ENCODE measurements at places on chromosomes 2 and 18.

DNA sequence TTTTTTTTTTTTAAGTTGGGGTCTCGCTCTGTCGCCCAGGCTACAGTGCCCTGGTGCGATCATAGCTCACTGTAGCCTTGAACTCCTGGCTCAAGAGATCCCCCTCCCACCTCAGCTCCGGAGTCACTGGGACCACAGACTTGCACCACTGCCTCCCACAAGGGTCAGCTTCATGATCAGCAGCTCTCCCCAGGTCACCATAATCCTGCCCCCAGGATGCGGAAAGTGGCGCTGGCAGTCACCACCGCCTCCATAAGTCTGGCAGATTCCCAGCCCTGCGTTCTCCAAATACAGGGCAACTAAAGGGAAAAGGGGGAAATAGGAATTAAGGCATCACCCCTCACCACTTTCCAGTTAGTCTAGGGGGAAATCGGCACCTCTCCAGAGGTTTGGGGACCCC is 5.2 kb upstream of the ARID5A start:
- DNase-seq = no peak

- DNase-seq = no peak
Observed at GRCh38 chr18:10057401-10057893, 143.6 kb downstream of the VAPA start.

DNA sequence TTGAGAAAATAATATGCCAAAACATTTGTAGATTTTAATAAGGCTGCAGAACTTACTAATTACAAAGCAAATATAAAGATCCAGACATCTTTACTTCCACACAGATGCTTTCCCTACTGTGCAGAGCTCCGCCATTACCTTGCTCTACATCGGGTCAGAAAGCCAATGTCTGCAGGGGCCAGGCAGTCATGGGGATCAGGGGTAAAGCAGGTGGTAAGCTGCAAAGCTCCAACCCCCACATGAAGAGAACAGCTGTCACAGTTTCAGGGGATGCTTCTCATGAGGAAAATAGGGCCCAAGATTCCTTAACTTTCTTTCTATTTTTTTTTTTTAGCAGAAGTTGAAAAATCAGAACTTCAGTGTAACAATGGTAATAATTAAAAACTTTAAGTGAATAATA is 102.7 kb downstream of the DCC start:
- DNase-seq = no peak

GRCh38 chr2:138003411-138003810 is 39.1 kb downstream of the HNMT start:
- DNase-seq = no peak

GRCh38 chr18:53886058-53886457 is 338.4 kb downstream of the MBD2 start:
- no peak for DNase-seq

GRCh38 chr2:121036226-121036692 is 248.7 kb downstream of the TFCP2L1 start:
- DNase-seq = no peak

- no peak for DNase-seq
Observed at GRCh38 chr18:21012308-21012707, 99.3 kb downstream of the ROCK1 start.

DNA sequence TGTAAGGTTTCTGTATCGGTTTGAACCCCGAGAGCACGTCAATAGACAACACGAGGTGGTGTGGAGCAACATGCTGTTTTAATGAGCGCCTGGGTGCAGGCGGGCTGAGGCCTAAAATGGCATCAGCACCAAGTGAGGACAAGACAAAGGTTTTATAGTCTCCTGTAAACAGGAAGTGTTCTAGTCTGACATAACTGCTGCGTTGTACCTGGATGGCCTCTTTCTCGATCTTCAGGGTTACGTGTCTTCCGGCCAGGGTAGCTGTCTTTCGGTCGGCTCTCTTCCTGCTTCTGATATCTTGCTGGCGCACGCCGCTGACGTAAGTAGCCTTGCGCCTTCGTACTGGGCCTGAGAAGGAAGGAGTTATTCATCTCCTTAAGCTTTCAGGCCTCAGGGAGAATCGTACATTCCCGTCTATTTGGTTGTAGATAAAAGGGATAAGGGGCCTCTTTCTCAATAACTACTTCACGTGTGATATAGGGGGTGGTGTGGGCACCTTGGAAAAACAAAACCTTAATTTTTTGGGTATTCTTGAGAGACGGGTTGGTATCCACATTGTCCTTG is 53.5 kb downstream of the KYNU start:
- DNase-seq = no peak

- no peak for DNase-seq
Observed at GRCh38 chr2:130916438-130916705, 79.7 kb downstream of the ARHGEF4 start.

DNA sequence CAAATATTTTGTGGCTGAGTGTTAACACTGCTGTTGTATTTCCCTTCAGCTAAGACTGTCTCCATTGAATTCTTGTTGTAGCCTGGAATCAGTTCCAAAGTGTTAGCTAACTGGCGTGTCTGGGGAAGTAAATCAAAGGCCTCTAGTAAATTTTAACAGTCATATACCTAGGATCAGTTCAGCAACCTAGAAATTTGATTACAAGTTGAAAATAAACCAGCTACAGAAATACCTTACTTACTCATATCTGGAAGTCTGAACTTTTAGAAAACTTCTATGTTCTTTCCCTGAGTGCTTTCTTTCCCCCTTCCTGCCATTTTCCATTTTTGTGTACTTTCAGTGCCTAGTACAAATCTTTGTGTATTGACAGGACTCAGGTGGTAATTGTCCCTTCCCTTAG is 396.7 kb upstream of the DCC start:
- DNase-seq = no peak

GRCh38 chr2:198017068-198017467 is 212.7 kb downstream of the PLCL1 start:
- no peak for DNase-seq

DNA sequence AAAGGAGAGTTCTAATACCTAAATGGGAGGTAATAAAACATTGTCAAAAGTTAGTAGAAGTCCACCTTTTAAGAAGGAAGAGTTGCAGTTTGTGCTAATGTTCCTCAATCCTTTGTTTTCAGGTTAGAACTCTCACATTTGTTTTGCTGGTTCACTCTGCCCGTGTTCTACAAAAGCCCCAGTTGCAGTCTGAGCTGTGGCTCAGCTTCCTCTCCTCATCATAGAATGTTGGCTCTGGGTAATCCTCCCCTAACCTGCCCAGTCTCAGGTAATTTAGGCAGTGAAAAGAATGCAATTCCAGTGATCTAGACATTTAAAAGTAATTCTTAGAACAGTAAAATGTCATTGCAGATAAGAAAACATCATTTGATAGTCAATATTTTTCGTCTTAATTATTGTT is 1410.4 kb upstream of the ZEB2 start:
- no peak for DNase-seq

DNA sequence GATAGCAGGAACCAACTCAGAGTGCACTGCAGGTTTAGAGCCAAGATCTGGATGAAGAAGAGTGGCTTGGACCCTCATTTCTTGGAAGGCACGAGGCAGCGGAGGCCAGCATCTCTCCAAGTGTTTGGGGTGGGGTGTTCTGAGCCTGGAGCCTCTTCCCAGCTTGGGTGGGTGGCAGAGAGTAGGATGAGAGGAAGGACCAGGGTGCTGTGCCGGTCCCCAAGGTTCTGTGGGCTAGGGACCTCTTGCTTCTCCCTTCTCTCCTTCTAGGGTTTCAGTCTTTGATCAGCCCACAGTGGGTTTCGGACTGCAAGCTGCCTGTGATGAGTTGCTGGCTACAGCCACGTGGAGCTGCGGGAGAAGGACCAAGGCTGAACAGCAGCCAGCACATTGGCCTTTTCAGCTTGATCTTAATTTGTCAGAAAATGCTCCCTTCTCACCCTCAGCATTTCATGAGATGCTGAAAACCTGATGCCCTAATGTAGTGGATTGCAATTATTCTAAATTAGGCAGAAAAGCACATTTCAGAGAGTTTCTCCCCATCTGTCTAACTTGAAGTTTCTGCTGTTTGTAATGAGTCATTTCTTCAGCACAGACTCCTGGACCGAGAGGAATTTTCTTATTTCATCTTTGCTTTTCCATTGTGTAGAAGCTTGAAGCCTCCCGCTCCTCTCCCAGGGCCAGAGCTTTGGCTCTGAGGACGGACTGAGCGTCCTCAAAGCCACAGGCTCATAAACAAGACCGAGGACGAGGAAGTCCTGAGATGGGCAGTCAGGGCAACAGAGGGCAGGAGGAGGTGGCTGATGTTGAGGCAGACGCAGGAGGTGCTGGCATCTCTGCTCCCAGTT is 99.1 kb upstream of the HDAC4 start:
- no peak for DNase-seq

GRCh38 chr2:62201307-62201706 is 5.4 kb downstream of the B3GNT2 start:
- DNase-seq = no peak

GRCh38 chr2:30359644-30360167 is 87.3 kb upstream of the LCLAT1 start:
- DNase-seq = no peak

- no peak for DNase-seq
Observed at GRCh38 chr2:140502951-140503630, 1627.7 kb downstream of the LRP1B start.

GRCh38 chr2:226875438-226876225 is 39.8 kb downstream of the RHBDD1 start:
- DNase-seq = no peak

DNA sequence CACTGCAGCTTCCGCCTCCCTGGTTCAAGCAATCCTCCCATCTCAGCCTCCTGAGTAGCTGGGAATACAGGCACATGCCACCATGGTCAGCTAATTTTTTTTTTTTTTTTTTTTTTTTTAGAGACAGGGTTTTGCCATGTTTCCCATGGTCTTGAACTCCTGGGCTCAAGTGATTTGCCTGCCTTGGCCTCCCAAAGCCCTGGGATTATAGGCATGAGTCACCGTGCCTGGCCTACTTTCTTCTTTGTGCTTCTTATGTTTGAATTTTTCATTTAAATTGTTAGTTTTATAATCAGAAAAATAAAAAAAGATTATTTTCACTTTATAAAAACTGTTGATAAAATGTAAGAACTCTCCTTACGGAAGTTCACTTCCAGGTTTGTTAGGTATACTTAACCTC is 101.5 kb upstream of the LPIN2 start:
- DNase-seq = no peak

DNA sequence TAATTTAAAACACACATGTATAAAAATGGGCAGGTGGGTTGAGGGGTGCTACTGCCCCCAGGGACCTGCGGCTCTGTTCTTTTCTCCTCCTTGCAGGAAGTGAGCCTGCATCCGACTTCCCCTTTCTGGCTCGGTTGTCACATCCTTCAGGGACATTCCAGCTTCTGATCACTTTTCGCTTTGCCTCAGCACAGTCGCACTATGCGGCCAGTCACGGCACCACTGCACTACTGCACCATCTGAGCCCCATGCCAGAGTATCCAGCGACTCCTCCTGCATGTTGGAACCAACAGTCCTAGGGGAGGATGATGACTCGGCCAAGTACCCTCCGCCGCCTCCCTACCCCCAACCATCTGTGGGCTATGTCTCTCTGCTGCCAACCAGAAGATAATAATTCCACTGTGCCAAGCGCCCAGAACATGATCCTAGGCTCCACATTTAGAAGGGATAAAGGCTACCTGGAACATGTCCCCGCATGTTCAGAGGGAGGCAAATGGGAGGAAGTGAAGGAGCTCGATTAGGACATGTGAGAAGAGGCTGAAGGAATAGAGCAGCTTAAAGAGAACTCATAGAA is 17.6 kb downstream of the CDC42EP3 start:
- no peak for DNase-seq

GRCh38 chr2:3200420-3200939 is 177.1 kb downstream of the EIPR1 start:
- no peak for DNase-seq

- no peak for DNase-seq
Observed at GRCh38 chr2:191020742-191021381, 6.9 kb upstream of the STAT1 start.

GRCh38 chr2:7825591-7826312 is 856.1 kb upstream of the ID2 start:
- DNase-seq = no peak

DNA sequence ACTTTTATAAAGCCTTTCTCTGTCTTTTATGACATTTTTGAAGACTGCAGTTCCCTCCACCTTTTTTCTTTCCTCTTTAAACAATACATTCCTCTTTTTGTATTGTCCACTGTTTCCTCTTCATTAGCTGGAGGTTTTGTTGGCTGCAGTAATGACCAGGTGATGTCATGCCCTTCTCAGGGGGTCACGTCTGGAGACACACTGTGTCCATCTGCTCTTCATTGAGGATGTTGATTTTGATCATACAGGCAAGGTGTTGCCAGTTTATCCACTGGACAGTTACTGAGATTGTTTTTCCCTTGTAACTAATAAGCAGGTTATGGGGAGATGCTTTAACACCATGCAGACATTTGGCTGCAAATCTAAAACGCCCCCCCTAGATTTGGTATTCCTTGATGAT is 19.8 kb downstream of the ZNF407 start:
- DNase-seq = no peak

DNA sequence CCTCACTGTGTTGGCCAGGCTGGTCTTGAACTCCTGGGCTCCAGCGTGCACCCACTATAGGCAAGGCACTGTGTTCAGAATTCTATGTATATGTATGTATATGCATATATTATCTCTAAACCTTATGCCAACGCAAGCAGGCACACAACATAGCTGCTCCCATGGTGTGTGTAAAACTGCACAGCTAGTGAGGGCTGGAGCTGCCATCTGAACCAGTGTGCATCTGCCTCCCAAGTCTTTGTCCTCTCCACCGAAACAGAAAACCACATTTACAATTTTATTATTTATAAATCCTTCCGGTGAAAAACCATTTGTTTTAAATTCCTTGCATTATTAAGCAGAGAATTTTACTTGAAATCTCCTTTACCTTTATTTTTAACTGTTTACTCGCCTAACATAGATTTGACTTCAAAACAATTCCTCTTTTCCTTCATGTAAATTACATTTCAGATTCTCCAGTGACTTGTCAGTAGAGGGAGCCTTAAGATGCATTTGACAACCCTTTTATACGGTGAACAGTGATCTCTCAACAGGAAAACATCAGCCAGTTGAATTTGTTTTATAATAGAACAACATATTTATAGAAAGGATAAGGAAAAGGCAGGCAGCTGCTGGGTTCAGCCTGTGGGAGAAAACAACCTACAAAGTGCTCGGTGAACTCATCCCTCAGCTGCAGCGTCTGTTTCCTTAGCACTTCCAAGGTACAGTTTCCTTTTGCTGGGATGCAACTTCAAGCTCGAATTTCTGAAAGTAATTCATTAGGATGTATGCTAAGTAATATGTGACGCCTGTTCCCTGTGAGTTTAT is 101.2 kb downstream of the MYT1L start:
- DNase-seq = no peak

GRCh38 chr2:124698979-124699565 is 674.0 kb downstream of the CNTNAP5 start:
- no peak for DNase-seq

- DNase-seq = no peak
Observed at GRCh38 chr2:63866009-63866709, 24.5 kb downstream of the UGP2 start.

- no peak for DNase-seq
Observed at GRCh38 chr2:121524685-121525425, 5.8 kb upstream of the RNU4ATAC start.

Measured in effector memory CD8-positive, alpha-beta T cell (primary cell).